ENCODE measurements at places on chromosomes 2 and 18. TPM values are rescaled to one million over a fixed set of nuclear protein-coding genes. Genes with fewer than 3 reads are reported as not detected.
A peak's percentile ranks its signal among the peaks of the same experiment; 100 is the strongest.

GRCh38 chr2:156399950-156400705 is 36.1 kb upstream of the GPD2 start:
- peak; percentile 91 for DNase-seq

GRCh38 chr2:206442833-206443734 is at the start of gene ADAM23:
Gene ADAM23, plus strand, starts transcription at chr2:206443532. Its CDS starts 335 bp downstream, at chr2:206443867.
- peak; percentile 74 for DNase-seq

DNA sequence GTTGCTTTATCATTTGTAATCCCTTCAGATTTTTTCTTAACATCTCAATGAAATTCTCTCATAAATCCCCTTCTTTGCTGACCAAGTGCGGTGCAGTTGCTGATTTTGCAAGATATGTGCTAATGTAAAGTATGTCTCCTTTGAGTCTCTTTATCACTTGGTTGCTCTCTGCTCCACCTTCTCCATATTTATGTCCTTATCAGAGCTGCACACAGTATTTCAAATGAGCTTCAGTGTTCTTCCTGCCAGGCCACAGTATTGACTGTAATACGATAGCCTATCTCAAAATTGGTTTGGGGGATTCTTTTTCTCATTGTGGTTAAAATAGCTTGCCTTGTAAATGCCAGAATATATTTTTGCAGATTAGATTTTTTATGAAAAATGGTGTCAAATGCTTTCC is 32.2 kb downstream of the MAIP1 start:
- no peak for DNase-seq

The TNFRSF11A gene
- 1.1 TPM for total RNA-seq

The ANKRD53 gene
- total RNA-seq = 0.54 TPM

- DNase-seq = no peak
These were observed 50.8 kb downstream of the DNMT3A start for GRCh38 chr2:25290811-25291495.

- DNase-seq = no peak
These were observed 35.5 kb downstream of the IL1R2 start for GRCh38 chr2:102027036-102027980.

DNA sequence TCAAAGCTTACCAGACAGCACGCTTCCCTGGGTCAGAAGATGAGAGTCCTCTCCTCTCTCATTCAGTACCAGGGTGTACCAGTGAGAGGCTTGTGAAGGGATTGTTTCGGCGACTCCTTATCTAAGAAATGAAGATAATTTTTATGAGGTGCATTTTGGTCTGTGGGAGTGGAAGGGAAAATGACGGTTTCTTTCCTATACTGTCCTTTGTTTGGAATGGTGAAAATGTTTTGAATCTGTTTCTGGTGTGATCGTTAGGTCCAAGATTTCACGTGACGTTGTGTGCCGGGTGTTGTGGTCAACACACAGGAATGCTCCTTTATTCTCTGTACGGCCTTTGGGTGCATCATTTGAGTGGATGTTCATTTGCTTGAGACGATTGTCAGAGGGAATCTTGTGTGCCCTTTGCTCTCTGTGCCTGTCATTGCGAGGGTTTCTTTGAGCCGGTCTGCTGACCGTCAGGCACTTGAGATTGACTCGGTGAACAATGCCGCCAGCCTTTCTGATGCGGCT is 183.5 kb downstream of the AGAP1 start:
- DNase-seq = no peak

DNA sequence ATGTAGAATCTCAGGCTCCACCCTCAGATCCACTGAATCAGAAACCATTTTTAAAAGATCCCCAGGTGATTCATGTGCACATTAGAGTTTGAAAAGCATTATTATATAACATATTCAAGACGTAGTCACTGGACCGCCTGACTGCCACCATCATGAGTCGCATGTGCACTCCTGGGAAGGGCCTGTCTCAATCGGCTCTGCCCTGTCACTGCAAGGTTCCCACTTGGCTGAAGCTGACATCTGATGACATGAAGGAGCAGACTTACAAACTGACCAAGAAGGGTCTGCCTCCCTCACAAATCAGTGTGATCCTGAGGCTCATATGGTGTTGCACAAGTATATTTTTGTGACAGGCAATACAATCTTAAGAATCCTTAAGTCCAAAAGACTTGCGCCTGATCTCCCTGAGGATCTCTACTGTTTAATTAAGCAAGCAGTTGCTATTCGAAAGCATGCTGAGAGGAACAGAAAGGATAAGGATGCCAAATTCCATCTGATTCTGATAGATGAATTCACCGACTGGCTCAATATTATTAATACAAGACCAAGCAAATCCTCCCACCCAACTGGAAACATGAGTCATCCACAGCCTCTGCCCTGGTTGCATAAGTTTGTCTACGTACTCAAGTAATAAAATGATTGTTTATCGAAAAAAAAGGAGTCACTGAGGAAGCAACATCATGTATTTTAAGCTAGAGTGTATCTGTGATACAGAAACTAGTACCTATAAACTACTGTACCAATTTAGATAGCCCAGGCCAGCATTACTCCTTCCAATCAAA is 26.2 kb downstream of the ATAD2B start:
- DNase-seq = no peak

The MLPH gene
- total RNA-seq = 79.0 TPM

- DNase-seq = no peak
These were observed 180.4 kb downstream of the CD8B2 start for GRCh38 chr2:106667478-106668070.

DNA sequence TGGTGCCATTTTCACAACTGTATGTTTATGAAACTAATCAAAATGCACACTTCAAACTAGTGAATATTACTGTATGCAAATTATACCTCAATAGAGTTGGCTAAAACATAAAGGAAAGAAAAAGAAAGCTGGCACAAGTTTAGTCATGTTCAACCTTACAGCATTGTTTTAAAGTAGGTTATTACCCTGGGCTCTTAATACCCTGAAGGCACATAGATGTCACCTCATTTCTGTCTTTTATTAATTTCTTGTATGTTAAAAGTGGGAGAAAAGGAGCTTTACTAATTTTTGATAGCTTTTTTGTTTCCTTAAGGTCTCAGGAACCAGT is 32.7 kb downstream of the TMEM131 start:
- no peak for DNase-seq

GRCh38 chr18:79558196-79558932 is 121.2 kb upstream of the CTDP1 start:
- no peak for DNase-seq

GRCh38 chr2:48685126-48685525 is 67.5 kb downstream of the GTF2A1L start:
- no peak for DNase-seq

DNA sequence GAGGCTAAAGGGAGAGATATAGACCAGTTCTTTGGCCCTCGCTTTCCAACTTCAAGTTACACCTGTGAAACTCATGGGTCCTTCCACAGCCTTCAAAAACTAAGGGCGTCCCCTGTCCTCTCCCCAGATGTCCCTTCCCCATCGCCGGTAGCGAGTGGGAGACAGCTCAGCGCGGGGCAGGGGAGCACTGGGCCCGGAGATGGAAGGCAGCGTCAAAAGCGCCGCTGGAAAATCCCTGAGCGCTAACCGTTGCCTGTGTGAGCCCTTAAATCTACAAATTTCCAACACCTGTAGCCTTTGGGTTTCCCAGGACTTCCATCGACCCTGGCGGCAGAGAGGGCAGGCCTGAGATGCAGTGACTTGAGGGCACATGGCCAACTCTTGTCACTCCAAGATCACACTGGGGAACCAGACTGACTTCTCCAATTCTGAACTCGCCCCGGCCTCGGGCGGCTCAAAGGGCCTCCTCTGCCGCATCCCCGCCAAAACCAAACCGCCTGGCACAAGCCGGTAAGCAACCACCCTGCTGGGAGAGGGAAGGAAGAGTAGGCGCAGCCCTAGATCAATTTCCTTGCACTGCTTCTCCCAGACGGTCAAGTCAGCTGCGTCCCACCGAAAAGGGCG is 879 bp upstream of the EPAS1 start:
- DNase-seq = peak; percentile 82

The IL1A gene
- total RNA-seq = not detected

DNA sequence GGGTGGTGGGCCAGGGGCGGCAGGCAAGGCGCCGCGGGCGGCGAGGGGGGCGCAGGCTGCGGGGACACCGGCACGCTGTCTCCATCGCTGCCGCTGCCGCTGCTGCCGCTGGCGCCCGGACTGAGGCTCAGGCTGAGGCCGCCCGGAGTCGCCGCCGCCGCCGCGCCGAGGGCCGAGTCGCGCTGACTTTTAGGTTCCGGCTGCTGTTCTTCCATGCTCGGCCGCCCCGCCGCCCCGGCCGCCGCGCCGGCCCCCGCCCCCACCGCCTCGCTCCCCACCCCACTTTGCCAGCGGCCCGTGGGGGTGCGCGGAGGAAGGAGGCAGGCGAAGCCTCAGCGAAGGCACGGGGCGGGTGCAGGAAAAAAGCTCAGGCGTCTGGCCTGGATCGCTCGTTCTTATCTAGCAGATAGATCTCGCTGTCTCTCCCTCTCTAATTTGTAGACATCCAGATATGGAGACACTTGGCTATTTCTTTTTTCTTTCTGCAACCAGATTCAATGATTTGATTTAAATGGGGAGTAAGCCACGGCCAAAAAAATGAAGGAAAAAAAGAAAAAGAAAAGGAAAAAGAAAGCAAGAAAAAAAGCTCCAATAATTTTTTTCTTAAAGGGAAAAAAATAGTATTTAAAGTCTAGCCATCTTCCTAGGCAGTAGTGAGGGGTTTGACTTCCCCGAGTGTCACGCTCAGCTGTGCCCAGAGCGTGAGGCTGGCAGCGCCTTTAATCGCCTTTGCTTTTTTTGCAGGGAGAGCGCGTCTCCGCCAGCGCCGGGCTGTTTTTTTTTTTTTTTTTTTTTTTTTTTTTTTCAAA is at the start of gene EN1:
TSS of gene EN1 (minus strand) at position 696 of the 809 bp plus-strand sequence. CDS start at position 215, 481 bp downstream.
- DNase-seq = peak; percentile 23

DNA sequence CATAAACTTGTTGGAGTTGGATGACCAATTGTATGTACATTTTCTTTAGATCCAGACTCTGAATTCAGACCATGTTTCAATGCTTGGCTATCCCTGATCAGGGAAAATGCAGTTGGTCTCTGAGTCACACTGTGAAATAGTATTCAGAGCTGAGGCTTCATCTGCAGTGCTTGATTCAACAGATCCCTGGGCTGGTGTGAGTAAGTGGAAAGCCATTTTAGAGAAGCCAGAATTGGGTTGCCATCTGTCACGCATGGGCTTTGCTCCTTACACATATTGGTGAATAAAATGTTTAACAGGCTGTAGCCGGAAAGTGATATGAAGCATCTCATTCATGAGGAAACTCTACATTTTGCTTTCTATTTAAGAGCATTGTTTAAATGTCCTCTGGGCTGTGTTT is 50.0 kb upstream of the ACYP2 start:
- DNase-seq = no peak

DNA sequence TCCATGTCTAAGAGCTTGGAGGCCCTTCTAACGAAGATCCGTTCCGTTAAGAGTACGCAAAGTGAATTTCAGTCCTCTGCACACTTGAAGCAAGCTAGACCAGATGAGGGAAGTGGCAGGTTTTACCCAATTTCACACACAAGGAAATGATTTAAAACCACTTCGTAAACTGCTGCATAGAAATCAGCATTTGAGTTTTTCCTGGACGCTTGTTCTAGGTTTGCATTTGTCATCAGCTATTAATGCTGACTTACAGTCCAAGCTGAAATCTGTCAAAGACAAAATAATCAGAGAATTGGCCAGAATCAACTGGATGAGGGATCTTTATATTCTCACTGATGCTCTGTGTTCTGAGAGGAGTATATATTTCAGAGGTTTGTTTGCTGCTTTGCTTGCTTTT is 117.6 kb upstream of the RASGRP3 start:
- no peak for DNase-seq

The ELOA2 gene
- total RNA-seq = not detected

GRCh38 chr2:186554429-186554828 is 35.4 kb upstream of the ITGAV start:
- DNase-seq = no peak

The MGAT5 gene
- 92.3 TPM for total RNA-seq

DNA sequence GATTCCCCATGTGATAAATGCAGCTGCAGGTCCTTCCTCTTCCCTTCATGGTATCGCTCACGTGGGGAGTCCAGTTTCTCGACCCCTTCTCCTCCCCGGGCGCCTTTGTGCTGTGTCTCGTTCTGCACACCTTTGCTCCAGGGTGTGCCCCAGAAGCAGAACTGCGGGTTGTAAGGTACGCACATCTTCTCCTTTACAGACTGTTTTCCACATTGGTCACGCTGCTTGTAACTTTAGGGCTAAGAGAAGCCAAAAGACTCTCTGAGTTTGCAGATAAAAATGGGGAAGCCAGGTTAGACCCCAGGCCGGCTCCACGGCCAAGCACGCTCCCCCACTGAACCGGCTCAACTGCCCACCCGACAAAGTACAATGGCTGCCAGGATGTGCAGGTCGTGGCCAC is 45.9 kb upstream of the TFCP2L1 start:
- DNase-seq = no peak

The SCN3A gene
- 0.95 TPM for total RNA-seq

DNA sequence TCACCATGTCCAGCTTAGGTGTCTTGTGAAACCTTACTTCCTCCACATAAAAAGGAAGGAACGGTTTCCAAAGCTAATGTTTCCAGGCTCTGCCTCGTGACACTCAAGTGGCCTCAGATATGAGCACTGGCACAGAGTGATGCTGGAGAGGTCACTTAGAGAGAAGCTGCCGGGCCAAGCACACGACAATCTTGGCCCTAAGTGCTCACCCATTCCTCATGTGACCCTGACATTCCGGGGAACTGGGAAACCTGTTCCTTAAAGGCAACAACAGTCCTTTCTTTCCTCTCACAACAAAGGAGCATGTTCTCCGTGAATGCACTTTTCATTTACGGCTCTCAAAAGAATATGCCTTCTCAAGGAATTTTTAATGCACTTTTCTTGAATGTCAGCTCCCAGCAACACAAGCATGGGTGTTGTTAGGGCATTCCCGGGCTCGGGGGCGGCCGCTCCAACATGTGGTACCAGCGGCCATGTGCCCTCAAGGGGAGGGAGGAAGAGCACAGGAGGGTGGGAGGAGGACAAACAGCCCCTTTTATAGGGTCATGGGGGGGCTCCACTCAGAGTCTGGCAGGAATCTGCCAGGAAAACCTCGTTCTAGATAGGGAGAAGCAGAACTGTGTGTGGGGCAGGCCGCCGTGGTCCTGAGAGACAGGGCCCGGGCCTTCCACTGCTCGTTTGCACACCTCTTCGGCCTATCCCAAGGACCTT is 118.6 kb downstream of the MBP start:
- DNase-seq = no peak

GRCh38 chr2:111634995-111635538 is 248.9 kb downstream of the ANAPC1 start:
- no peak for DNase-seq

DNA sequence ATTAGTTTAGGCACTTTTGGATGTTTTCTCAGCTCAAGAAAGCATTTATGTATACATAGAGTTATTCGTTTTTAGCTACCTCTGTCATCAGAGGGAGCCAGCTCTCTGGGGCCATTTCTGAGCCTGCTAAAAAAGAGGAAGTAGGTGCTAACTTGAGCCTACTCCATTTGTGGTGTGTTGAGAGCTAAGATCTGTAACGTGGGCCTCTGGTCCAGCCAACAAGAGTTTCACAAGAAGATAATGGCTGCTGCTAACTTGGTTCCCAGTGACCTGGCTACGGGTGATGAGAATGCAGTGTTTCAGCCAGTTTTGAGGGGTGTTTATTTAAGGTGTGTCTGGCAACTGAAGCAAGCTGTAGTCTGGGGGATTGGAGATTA is 182.5 kb downstream of the PRKCE start:
- DNase-seq = no peak

The MOCOS gene
- 0.38 TPM for total RNA-seq

The FEV gene
- total RNA-seq = not detected

The NTSR2 gene
- not detected for total RNA-seq

GRCh38 chr2:172985139-172985892 is 90.3 kb upstream of the MAP3K20 start:
- no peak for DNase-seq
